ENCODE measurements at places on chromosomes 11 and 22.

DNA sequence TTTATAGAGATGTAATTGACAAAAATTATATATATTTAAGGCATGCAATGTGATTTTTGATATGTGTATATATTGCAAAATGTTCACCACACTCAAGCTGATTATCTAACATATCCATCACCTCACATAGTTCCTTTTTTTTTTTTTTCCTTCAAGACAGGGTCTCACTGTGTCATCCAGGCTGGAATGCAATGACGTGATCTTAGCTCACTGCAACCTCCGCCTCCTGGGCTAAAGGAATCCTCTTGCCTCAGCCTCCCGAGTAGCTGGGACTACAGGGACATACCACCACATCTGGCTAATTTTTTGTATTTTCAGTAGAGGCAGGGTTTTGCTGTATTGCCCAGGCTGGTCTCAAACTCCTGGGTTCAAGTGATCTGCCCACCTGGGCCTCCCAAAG lies 65.1 kb upstream of the SLC35C1 start:
- DNase-seq, result no peak

GRCh38 chr22:26362471-26362870 lies 66.6 kb upstream of the ASPHD2 start:
- DNase-seq, result no peak

DNA sequence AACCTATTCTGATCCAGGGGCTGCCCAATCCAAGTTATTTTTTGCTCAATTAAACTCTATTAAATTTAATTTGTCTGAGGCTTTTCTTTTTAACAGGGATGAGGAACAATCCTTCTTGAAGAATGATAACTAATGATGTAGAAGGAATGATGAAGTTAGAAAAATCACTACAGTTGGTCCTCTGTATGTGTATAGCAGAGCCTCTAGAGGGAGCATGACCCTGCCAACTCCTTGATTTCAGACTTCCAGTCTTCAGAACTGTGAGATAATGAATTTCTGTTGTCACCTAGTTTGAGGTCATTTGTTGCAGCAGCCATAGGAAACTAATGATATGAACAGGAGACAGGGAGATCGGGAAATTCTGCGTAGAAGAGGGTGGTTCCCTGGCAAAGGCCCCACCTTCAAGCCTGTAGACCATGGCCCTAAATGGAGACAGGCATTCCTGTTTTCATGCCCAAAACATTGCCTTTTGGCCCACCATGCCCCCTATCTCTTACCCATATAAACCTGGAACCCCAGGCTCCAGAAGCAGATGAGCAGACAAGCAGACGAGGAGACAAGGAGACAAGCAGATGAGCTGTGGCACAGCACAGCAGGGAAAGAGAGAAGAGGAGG lies 7.7 kb upstream of the QSER1 start:
- DNase-seq, result no peak

- DNase-seq, result no peak
These were observed 23.0 kb downstream of the LARGE2 start for GRCh38 chr11:45945397-45945999.

DNA sequence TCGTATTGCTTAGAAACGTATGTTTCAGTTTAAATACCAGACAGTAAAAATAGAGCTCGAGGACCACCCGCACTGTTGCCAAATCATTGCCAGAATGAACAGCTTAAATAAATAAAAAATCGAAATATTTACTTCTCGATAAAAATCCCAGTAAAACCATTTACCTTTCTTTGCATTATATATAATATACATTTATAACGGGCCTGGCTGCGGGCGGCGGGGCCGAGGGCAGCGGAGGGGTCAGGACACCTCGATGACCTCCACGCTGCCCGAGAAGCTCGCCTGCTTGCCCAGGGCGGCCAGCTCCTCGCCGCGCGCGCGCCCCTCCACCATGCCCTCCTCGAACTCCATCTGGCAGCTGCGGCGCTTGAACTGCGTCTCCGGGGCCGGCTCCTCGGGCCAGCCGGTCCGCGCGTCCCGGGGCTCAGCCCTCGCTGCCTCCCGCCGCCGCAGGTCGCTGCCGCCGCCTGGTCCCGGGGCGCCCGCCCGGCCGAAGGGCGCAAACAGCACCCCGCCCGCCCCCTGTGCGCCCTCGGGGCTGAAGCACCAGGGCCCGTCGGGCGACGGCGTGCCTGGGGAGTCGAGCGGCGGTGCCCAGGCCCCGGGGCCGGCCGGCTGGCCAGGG lies 15.7 kb downstream of the DUSP8 start:
- no peak for DNase-seq

GRCh38 chr22:36722055-36722454 lies 18.5 kb upstream of the CACNG2 start:
- no peak for DNase-seq

GRCh38 chr11:117300773-117301172 lies 9.6 kb downstream of the BACE1-AS start:
- no peak for DNase-seq

GRCh38 chr11:64566042-64566914 lies 24.7 kb upstream of the SLC22A12 start:
- DNase-seq, result no peak

- no peak for DNase-seq
These were observed 28.2 kb upstream of the MGAT3 start for GRCh38 chr22:39428597-39429071.

- DNase-seq, result no peak
These were observed 451.3 kb downstream of the OPCML start for GRCh38 chr11:133081020-133081419.

DNA sequence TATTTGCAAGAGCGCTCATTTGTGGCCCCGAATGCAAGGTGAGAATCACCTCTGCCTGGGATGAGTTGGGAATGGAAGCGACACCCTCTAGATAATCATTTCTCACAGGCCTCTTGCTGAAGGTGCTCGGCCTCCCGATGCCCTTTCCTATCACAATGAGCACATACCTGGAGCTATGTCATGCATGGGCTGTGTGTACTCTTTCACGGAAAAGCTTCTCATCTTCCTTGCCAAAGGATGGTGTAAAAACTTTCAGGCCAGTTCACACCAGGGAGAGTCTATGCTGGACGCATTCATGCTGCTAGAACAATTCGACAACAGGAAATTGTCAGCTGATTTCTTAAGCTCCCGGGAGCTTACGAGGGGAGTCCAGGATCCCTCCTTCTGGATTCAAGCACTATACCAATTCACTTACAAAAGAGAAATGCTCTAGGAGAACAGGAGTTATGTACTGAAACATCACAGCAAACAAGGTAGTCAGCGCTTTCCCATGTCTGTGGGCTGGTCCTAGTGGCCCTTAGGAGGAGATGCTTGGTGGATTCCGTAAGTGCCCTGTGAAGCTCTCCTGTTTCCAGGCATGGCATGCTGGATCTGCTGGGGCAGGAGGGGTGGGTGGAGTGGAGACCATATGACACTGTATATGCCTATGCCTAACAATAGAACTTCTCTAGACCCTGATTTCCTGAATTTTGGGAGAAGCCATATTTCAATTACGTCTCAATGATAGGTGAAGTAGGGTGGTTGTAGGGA lies 53.1 kb upstream of the B3GAT1 start:
- DNase-seq, result no peak

- no peak for DNase-seq
These were observed 170.8 kb downstream of the MN1 start for GRCh38 chr22:27630754-27631153.

DNA sequence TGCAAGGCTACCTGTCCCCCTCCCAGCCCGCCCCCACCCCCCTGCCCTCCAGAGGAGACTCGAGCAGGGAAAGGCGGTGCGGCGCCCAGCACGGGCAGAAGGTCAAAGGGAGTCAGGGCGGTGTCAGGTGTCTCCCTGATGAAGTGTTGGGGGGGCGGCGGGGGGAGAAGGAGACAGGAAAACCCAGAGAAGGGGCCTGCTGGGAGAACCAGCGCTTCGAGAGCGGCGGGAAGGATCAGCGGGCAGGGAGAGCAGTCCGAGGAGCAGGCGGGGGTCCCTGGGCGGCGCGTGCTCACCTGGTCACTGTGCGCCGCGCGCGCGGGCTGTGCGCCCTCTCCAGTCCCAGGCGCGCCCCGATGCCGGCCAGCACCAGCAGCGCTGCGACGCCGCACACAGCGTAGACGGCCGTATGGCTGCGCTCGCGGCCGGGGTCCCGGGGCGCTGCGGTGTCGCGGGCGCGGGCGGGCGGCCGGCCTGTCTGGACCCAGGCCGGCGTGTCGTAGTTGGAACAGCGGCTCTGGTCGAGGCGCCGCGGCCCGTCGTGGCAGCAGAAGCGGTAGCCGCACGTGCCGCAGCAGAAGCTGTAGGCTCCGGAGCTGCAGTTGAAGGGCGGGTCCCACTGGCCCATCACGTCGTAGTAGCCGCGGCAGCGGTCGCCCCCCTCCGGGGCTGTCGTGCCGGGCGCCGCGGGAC lies 886 bp downstream of the SHISA8 start:
- DNase-seq, result no peak

- DNase-seq, result peak; percentile 40
These were observed 47.2 kb upstream of the CD5 start for GRCh38 chr11:61054927-61055562.

DNA sequence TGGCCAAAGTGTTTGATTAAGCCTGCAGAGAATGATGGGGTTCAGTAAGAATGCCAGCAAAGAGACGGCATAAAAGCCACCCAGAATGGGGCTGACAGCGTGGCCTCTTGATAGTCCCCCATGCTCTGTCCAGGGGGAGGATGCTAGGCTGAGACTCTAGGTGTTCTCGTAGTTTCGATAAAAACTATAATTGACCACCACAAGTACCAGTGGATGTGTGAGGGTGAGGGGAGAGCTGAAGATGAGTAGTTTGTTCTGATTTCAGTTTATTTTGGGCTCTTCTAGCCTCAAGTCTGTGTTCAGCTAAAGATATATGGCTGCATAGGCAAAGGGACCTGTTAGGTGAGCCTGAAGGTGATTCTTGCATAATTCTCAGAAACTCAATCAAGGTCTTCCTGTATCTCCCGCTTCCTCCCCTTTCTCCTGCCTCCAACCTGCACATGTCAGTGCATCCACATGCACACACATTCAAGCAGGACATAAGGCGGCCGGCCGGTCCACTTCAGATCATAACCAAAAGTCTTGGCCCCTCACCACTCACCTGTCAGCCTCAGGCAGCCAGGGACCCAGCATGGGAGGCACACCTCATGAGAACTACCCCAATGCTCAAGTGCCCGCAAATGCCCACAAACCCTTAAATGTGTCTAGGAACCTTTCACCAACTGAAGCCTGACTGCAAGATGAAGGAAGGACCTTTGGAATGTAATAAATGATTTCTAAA lies 31.2 kb downstream of the FLI1 start:
- no peak for DNase-seq

GRCh38 chr11:17986711-17987220 lies 26.1 kb downstream of the SERGEF start:
- DNase-seq, result no peak

DNA sequence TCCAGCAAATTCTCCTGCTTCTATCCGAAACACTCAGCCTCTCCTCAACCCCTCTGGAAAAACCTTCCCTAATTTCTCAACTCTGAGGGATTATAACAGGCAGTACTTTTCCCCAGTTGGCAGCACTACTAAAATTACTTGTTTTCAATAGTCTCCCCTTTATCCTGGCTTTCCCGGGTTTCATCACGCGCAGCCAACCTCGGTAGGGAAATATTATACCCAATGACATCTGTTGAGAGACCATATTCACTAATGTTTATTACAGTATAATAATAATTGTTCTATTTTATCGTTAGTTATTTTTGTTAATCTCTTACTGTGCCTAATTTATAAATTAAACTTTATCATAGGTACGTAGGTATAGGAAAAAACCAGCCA lies 330 bp upstream of the POLD3 start:
- DNase-seq, result no peak

GRCh38 chr22:21043860-21044535 lies 1.7 kb upstream of the LRRC74B start:
- DNase-seq, result no peak

DNA sequence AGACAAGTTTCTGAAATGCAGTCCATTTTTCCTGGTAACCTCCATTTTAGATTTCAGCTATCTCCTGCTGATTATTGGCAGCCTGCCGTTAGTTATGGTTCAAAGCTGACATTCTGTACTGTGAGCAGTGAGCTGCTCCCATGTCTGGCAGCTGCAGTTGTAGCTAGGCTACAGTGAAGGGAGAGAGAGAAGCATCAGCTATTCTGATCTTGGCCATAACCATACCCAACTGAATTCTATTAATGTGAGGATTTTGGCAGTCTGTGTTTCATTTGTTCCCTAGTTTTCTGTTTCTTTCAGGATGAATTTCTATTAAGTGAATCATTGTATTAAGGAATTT lies 33.4 kb downstream of the SIK2 start:
- DNase-seq, result no peak

GRCh38 chr11:58965246-58965985 lies 26.1 kb downstream of the GLYATL1 start:
- DNase-seq, result no peak

GRCh38 chr11:119983240-119983732 lies 154.6 kb downstream of the TRIM29 start:
- DNase-seq, result no peak

DNA sequence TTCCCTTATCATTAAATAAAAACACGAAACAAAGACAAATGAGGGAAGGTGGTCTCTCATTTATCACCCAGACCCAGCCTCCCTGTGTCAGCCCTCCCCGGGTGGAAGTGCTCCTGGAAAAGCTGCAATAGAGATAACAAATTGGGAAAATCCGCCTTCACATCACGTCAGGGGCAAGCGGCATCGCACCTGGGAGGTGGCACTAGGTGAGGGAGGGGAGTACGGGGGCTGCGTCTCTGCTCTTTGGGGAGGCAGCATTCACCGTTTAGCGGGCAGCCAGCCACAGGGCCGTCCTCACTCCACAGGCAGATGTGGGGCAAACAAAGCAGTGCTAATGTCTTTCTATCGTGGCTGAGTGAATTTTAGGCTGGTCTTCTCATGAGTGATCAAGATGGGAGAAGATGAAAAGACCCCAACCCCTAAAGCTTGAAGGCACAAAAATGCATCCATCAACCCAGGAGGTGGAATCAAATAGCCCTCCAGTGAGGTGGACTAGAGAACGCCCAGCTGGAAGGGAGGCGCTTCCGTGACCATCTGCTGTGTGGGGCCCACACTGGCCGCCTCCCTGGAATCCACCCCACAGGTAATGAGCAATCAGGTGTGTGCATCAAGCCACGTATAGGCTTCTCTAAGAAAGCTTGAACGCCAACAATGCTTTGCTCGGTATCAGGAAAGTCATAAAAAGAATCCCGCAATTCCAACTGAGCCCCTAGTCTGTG lies 629.5 kb downstream of the BRD1 start:
- no peak for DNase-seq

- no peak for DNase-seq
These were observed 5.7 kb upstream of the DGAT2 start for GRCh38 chr11:75762885-75763284.

- DNase-seq, result no peak
These were observed 17.6 kb downstream of the OTOG start for GRCh38 chr11:17564687-17565042.

DNA sequence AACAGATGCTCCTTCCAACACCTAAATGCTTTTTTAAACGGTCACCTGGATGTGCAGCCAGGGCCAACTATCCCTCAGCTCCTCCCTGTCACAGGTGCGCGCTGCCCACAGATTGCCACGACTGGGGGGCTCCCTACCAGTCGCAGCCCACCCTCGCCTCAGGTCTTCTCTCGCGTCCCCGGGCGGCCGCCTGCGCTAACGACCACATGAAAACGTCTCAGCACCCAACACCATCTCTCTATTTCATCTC lies 469 bp downstream of the ZBED5 start:
- DNase-seq, result no peak
